ENCODE measurements at places on chromosomes 13 and 19. TPM values are rescaled to one million over a fixed set of nuclear protein-coding genes. Genes with fewer than 3 reads are reported as not detected.
A peak's percentile ranks its signal among the peaks of the same experiment; 100 is the strongest.

DNA sequence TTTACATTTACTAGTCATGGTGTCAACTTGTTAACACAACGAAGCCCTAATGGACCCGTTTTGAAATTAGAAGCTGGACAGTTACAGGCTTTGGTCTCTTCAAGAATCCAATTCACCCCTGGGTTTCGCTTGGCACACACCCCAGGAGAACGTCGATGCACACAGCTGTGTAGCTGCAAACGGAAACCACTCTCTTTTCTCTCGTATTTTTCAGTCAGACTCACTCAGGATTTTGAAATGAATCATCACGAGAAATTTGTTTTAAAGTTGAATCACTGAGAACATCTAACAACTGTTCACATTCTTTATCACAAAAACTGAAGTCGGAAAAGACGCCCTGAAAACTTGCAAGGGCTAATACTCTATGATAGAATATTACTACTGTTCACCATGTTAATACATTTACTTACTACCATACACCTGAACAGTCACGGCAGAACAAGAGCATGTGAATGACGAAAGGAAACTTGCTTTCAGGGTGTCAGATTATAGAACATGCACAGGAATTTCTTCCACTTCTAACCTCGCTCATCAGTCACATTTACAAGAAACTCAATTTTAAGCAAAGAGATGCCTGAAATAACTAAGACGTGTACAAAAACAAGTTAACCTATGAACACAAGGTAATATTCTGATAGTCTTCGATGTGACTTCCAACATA lies 4.7 kb downstream of the PNMA8A start:
- DNase-seq: no peak

WDR87 gene
- not detected for total RNA-seq

GRCh38 chr19:16541526-16542044 lies 652 bp downstream of the CHERP start:
- DNase-seq: no peak

GRCh38 chr19:16600824-16601223 lies 27.2 kb downstream of the MED26 start:
- no peak for DNase-seq

DNA sequence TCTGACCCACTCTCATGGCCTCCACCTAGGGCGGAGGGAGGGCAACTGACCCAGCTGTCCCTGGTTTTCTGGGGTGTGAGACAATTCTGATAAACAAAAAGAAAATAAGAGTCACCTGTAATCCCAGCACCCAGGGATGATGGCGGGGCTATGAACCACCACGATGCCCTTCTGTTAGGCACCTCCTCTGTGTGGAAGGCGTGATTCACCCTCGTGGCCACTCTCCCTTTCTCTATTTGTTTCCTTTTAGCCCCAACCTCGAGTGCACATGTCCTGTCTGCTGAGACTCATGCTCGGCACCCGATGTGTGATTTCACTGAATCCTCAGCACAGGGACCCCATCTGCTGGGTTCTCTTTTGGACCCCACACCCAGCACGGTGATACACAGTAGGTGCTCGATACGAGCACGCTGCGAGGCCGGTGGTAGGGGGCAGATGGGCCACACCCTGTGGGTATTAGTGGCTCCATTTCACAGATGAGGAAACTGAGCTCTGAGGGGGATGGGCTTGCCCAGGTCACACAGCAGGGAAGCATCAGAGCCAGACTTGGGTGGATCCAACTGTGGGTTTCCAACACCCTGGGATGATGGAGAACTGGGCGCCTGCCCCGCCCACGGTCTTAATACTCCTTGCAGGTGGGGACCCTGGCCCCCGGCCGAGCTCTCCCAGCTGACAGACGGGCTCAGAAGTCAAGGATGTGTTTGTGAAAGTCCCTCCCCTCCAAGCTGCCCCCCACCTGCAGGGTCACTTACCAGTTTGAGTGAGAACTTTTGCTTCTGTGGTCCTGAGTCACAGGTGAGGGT lies 24.9 kb downstream of the VRK3 start:
- DNase-seq: no peak

- DNase-seq: no peak
Measured at GRCh38 chr13:75135325-75135825, 346.6 kb downstream of the TBC1D4 start.

BEST2 gene
- total RNA-seq: not detected

GRCh38 chr13:49836516-49836915 lies 44.0 kb upstream of the KPNA3 start:
- DNase-seq: no peak

DNA sequence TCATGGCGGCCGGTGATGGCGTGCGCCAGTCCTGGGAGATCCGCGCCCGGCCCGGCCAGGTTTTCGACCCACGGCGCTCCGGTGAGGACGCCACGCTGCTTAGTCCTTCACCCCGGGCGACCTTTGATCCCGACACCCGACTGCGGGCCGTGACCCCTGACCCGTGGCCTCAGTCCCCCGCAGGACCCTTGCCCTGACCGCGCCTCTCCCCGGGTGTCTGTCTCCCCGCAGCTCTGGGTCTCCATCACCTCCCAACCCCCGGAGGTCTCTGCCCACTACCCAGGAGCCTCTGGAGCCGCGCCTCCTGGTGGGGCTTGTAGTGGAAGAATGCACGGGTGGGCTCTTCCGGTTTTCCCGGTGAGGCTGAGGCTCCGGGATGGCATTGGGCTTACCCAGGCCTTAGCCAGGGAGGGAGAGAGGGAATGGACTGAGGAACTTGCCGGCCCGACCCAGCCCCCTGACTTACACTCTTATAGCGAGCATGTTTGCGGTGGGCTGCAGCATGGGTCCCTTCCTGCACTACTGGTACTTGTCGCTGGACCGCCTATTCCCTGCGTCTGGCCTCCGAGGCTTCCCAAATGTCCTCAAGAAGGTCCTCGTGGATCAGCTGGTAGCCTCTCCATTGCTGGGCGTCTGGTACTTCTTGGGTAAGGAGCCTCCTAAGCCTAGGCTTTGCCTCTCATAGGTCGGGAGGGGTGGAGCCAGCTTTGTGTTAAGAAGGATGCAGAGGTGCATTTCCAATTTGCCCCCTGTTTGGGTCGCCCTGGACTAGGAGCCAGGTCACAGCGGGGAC lies 566 bp downstream of the MPV17L2 start:
- DNase-seq: no peak

DNA sequence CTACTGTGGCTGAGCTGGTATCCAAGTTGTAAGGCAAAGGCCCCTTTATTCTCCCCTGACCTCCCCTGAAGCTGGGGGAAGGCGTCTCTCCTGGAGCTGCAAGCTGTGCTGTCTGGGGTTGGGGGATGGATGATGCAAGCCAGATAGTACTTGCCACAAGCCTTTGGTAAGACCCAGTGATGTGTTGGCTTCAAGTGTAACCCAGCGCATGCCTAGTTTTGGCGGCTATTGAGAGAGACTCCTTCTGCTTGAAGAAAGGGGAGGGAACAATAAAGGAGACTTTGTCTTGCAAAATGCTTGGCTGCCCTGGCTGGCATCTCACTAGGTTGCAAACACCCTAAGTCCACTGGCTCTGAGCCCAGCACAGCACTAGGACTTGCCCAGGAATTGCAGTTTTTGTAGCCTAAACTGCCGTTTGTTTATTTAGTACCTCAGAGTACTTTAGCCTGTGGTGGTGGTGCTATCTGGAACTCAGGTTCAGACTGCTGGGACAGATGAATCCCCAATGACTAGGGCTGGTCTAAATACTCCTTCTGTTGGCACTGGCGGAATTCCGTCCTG lies 108.2 kb downstream of the TNFSF13B start:
- peak; percentile 66 for DNase-seq

LILRB2 gene
- 12.9 TPM for total RNA-seq

DNA sequence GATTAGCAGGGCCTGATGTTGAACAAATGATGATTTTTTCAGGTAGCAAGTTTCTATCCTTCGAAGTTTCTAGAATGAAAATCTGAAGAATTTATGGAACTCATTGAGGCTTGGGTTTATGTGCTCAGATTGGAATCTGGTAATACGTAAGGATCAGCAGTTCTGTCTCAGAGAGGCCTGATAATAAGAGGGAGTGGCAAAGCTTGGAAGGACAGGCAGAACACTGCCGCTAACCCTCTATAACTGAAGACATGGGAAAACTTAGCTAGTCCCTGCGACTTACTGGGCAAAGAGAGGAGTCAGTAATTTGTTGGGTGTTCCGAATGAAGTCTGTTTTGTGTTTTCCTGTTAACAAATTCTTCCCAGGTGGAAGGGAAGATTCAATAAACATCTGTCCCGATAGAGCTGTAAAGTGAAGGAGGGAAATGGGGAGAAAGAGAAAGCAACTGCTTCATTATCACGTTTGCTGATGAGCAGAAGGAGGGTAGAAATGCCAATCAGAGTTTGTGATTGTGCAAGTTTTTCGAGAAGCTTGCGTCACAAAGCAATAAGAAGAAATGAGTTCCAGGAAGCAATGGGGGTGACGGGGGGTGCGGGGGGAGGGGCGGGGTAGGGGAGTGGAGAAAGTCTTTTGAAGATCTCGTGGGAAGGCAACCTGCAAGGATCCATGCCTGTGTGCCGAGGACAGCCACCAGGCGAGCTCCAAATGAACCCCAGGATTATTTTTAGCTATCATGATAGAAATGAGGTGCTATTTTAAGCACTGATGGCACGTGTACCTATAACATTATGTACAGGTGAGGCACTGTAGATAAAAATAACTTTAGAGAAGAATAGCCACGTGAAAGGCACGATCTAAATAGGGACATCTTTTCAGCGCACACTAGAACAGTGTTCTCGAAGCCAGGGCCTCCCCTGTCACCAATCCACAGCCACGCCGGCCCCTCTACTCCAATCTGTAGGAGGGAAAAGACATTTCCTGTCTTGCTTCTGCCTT lies 224.1 kb downstream of the FGF9 start:
- DNase-seq: no peak

DNA sequence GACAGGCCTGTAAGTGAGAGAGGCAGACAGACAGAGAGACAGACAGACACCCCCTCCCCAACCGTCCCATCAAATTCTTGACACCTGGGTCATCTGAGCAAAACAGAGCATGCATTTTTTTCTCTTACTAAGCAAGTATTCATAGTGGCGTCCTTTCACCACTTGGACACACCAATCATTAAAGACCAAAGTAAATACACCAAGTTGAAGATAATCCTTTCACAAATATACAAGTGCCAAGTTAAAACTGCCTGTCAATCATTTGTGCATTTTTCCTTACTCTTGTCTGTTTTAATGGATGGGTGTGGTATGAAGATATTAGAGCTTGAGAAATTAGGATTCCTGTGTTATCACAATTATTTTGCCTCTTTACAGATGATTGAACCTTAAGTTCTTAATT lies 337.3 kb downstream of the ATP8A2 start:
- DNase-seq: no peak

Data from posterior vena cava (tissue), 2 donors.